Activated CD8-positive, alpha-beta memory T cell treated with anti-CD3 and anti-CD28 coated beads, Interleukin-2, amount 10 ng/mL, durations not matched to agents 7 days and 5 days (primary cell): ENCODE measurements at places on chromosomes 7 and 10.

GRCh38 chr10:94105226-94105625 lies 111.5 kb downstream of the PLCE1 start:
- no peak for DNase-seq
- no peak overlapping the region for H3K4me3 ChIP-seq
- H3K27ac ChIP-seq = no peak overlapping the region
- H3K27me3 ChIP-seq = peaks cover 17% of the 10 kb centered on the region
- peaks cover 4% of the 10 kb centered on the region for H3K4me1 ChIP-seq
- no peaks in the 10 kb centered on the region for H3K36me3 ChIP-seq

DNA sequence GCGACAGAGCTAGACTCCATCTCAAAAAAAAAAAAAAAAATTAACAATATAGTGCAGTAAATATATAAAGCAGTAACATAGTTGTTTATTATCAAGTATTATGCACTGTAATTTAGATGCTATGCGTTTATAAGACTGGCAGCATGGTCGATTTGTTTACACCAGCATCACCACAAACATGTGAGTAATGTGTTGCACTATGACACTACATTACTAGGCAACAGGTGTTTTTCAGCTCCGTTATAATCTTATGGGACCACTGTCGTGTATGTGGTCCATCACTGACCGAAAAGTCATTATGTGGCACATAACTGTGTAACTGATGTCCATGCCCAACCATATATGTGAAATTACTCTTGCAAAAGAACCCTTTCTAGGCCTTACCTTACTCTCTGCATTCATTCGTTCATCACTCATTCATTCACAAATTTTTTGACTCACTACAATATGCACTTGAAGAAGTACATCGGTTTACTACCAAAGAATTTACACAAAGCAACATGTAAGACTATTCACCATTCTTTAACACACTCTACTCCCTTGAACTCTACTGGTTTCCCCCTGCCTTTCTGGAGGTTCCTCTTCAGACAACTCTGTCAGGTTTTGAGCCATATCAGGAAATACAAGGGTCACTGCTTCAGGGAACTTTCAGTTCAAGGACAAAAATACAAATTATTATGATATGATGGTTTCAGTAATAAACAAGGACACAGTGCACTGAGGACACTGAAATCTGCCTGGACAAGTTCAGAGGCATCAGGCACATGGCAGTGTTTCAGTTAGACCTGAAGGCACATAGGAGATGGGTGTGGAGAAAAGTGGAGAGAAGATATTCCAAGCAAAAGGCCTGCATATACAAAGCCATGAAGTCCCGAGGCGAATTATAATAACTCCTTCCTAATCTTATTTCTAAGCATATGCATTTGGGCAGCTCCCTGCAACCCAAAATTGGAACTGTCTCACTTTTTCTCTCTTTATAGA lies 17.4 kb downstream of the ITGB1 start:
- no peak for DNase-seq
- peaks cover 7% of the 10 kb centered on the region for H3K36me3 ChIP-seq
- no peaks in the 10 kb centered on the region for H3K27me3 ChIP-seq

- DNase-seq = no peak
- H3K27me3 ChIP-seq = no peaks in the 10 kb centered on the region
- no peak overlapping the region for H3K27ac ChIP-seq
- H3K4me3 ChIP-seq = no peak overlapping the region
- H3K4me1 ChIP-seq = no peaks in the 10 kb centered on the region
Measured at GRCh38 chr7:136585954-136586670, 282.3 kb upstream of the CHRM2 start.

GRCh38 chr10:118116715-118117449 lies 70.1 kb upstream of the RAB11FIP2 start:
- DNase-seq = no peak
- no peak overlapping the region for H3K4me3 ChIP-seq
